Activated T-cell treated with anti-CD3 and anti-CD28 coated beads, Interleukin-2, amount 50 U/mL, for 4 hours (primary cell): ENCODE measurements at places on chromosomes 12 and 14. TPM values are rescaled to one million over a fixed set of nuclear protein-coding genes. Genes with fewer than 3 reads are reported as not detected.

Gene TBC1D30
- total RNA-seq: 0.24 TPM

Gene C12orf42
- total RNA-seq: 0.46 TPM

Gene SMOC1
- 0.30 TPM for total RNA-seq

Gene ACOT4
- 3.0 TPM for total RNA-seq

Gene KERA
- not detected for total RNA-seq

Gene ERO1A
- total RNA-seq: 112 TPM

Gene KCNH5
- total RNA-seq: not detected

Gene MYF6
- not detected for total RNA-seq
